ENCODE measurements at places on chromosomes 4 and X.
A peak's percentile ranks its signal among the peaks of the same experiment; 100 is the strongest.

- DNase-seq: peak; percentile 11
Observed at GRCh38 chrX:114344756-114345349, 239.0 kb upstream of the HTR2C start.

DNA sequence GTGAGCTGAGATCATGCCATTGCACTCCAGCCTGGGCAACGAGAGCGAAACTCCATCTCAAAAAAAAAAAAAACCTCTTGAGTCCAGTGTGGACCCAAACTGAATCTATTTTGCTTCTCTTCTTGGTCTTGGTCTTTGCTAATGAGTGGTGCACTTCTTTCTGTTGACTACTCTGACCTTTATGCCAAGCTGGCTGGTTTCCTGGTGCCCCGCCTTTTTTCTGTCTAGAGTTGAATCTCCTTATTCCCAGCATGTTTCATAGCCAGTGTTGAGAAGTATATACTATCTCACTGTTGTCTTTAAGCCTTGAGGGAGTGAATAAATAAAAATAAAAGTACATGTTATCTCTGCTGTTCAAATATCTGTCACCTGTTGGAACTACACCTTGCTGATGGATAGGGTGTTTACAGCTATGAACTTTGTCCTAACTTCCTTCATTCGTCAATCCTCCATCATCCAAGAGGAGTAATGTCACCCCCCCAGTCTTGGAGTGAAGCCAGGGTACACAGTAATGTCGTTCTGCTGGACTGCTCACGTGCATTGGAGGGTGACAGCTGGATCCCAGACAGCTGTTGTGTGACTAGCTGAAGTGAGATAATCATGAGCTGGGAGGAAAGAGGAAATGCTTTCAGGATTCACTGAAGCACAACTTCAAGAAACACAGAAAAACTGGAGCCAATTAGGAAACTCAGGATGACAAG, 99.3 kb upstream of the PRKG2 start:
- peak; percentile 46 for DNase-seq

DNA sequence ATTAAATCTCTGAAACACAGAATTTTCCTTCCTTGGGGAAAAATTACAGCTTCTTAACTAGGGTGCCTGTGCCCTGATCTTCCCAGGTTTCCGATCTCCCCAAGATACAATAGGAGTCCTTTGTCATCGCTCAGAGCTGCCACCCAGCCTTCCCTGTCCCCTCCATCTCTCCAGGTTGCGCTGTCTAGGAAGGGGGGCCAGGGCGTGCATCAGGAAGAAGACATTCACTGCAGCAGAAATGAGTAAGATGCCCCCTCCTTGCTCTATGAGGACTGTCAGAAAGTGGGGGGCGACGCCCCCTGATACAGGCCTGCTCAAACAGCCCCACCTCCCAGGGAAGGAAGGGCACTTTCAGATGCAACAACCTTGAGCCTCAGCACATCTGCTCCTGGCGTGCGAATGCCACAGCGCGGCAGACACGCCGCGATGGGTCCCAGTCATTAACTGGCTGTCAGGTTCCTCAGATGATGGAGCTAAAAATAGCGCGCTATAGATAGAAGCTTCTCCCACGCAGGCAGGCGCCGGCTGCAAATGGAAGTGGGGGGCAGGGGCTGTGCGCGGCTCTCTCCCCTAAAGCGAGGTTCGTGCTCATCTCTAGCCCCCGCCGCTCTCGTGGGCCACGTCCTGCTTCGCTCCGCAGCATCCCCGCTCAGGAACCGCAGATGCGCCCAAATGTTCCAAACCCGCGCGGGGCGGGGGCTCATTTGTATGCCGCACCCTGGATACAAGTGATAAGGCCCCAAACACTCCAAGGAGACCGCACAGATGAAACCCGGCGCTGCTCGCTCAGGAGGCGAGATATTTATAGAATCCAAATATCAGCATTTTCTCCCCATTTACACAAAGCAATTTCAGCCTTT, 57.6 kb upstream of the LGI2 start:
- no peak for DNase-seq

- DNase-seq: peak; percentile 29
Observed at GRCh38 chr4:182578402-182578801, 335.2 kb downstream of the TENM3 start.

GRCh38 chr4:87038837-87039615, 104.2 kb downstream of the AFF1 start:
- peak; percentile 85 for DNase-seq

DNA sequence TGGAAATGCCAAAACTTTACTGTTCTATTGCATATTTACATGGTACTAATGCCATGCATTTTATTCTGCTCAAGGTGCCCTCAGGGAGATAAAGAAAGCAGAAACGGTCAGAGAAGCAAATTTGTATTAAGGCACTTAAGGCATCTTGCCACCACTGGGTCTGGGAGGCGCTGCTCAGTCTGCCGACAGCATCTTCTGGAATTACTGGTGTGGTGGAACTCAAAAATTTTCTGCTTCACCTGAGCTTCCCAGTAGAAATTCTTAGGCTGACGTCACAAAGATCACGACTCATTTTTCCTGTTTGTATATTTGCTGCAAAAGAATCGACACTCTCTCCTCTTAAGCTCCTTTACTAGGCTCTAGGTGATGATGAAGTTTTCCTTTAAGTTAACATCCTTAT, 3.0 kb downstream of the RASSF6 start:
- DNase-seq: no peak

DNA sequence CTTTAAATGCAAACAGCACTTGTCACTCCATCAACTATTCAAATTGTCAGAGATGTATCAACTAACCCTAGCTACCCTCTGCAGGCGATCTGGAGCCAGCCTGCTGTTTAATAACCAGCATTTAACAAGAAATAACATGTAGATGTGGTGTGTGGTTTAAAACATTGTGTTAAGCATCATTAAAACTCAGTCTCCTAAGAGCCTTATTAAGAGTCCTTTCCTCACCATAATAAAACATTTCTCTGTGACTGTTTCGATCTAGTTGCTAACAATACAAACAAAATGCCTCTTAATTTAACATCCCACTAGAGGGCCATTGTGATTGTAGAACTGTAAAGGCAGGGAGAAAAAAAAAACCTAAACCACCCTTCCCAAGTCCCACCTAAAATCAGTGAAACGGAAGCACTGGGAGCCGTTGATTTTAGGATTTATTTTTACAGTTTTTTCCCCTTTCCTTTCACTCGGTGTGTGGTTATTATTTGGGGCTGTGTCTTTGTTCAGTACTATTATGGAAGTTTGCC, 708.6 kb downstream of the C4orf33 start:
- DNase-seq: no peak

- no peak for DNase-seq
Observed at GRCh38 chrX:107576841-107577240, 51.5 kb upstream of the PRPS1 start.

DNA sequence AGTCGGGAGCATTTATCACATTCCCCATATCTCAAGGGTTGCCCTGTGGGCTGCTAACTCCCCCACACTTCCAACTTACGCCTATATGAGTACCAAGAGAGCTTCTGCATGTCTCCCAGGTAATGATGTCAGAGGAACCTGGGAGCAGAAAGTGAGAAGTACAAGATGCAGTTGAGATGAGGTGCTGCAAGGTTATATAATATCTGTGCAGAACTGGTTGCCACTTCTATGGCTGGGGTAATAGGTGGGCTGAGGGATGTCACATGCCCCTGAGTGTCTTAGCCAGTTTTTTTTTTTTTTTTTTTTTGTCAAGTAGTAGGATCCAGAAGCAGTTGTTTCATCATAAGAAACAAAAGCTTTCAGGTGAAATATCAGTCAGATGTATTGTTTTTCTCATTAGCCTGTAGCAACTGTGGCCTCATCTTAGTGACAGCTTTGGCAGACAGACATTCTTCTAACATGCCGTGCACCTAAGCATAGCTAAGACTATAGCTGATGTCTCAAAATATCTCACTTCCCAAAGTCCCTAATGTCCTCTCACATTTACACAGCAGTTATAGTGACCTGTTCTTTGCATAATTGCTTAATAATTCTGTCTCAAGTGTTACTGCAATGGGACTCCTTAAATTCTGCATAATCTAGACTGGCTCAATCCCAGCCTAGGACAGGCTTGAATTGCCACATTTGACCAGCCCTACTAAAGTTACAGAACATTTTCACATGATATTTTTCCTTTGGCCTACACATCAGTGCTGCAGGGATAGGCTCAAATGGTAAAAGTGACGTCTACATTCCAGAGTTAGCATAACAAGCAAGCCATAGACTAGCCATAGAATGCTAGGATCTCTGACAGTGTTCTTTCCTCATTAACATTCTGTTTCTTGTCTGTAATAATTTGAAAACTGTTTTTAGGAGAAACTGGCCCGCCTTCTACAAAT, 17.9 kb upstream of the MAOB start:
- DNase-seq: no peak

DNA sequence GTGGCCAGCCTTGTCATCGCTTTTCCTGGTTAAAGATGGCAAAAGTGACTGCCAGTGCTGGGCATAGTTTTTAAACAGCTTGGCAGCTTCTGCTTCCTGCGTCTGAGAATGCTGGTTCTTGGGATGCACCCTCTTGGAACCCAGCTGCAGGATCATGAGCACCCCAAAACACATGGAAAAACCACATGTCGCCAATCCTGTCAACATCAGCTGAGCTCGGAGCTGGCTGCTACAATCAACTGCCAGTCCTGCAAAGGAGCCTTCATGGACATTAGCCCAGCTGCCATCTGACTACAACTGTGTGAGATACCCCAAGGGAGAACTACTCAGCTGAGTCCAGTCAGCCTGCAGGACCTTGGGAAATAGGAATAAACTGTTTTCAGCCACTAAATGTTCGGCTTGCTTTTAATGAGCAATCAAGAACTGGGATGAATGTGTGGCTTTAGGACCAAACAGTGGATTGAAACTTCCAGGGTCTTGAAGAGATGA, 31.0 kb downstream of the OSTC start:
- DNase-seq: no peak

DNA sequence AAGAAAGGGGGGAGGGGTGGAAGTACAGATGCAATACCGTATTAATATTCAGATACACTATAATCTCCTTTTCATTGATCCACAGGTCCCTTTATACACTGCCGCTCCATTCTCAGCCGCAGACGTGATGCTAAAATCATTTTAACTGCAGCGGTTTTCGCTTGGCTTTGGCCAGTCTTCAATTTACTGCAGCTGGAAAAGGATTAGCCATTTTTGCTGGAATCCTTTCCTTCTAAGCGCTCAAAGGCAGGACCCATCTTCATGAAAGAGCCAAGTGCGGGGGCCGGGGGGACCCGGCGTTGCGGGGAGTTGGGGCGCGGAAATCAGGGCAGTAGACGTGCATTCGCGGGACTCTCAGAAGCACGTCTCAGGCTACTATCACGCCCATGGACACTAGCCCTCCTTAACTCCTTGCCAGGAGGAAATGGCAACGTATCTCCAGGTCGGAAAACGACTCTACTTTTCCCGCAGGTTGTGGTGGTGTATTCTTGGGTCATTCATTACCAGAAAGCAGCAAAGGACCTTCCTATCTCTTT, 1.7 kb upstream of the PCDH10 start:
- DNase-seq: no peak

DNA sequence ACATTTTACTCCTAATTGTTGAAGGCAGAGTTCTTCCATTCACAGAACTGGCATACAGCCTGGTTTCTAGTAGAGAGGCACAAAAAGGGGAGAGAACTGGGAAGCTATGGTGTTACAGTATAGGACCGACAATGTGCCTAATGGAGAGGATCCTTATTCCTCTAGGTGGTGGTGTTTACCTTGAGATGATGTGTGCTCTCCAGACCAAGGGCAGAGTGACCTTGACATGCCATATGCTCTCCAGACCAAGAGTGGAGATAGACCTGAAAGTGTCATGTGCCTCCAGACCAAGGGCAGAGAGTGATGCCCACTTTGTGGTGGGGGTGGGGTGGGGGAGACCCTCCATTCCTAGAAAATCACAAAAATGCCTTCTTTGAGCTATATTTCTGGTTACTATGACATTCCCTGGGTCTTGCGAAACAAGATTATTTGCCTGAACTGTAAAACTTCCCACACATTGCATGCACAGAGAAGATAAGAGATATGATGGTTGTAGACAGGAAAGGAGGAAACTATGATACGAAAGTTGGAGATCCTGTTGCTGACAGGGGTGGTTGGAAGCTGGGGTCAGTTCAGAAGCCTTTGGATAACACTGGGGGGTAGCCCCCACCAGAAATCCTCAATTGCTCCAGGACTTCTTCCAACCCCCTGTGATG, 119.7 kb downstream of the TEX13C start:
- DNase-seq: no peak

DNA sequence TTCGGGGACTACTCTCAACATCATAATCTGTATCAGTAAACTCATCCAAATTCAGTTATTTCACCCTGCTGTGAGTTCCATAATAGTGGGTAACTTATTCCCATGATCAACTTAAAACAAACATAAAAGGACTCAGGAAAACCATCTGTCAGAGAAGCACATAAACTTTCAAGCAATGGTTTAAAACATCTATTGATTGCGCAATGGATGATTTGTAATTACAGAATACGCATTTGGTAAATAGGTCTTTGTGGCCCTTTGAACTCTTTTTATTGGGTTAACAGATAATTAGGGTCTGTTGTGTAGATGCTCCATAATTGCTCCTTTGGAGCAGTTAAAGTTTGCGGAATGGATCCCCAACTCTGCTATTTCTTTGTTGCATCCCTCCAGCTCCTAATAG, 115.3 kb downstream of the KIT start:
- DNase-seq: no peak

DNA sequence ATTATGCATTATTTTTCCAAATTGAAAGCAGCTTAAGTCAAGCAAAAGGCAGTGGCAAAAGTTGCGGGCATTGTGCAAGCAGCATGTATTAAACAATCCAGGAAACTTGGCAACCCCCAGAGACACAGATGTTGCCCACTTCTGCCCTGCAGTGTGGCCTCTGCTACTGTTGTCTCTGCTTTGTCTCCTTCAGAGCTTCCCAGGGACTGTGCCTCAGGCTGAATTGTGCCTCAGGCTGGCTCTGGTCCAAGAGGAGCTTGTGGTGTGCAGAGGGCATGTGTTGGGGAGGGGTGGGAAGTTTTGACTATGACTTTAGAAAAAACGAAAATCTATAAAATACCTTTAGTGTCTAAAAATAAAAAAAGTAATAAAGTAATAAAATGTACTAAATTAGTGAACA, 201.4 kb downstream of the CCSER1 start:
- no peak for DNase-seq

DNA sequence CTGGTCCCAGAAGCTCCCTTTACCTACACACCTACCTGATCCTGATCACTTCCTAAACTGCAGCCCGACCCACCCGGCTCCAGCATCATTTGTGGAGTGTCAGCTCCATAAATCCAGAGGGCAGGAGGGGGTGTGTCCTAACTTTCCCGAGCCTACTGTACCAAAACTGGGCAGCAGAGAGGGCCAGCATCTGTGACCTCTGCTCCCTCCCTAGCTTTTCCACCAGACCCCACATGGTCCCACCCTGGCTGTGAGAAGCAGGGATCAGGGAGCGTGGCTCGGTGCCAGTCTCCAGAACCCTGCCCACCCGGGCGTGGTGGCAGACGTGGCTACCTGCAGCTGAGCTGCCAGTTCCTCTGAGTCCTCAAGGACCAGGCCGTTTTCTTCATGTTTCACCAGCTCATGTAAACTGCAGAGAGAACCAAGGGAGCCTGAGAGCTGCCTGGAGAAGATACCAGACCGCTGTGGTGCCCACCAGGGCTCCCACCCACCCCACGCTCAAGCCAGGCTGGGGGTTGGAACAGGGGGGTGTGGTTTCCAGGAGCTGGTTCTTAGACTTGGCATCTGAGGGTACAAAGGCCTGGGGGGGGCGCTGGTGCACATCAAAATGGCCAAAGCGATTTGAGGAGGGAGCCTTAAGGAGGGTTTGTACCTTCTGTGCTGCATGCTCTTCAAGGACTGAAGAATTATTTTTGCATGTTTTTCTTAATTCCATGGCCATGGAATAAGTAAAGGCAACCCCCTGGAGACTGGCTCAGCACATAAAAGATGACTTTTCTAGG, 76.7 kb upstream of the DRD5 start:
- no peak for DNase-seq

- DNase-seq: no peak
Observed at GRCh38 chr4:25253071-25253445, 19.2 kb downstream of the PI4K2B start.

Data from GM04504 (cell line).